ENCODE measurements at places on chromosomes 6 and 20. TPM values are rescaled to one million over a fixed set of nuclear protein-coding genes. Genes with fewer than 3 reads are reported as not detected.

DNA sequence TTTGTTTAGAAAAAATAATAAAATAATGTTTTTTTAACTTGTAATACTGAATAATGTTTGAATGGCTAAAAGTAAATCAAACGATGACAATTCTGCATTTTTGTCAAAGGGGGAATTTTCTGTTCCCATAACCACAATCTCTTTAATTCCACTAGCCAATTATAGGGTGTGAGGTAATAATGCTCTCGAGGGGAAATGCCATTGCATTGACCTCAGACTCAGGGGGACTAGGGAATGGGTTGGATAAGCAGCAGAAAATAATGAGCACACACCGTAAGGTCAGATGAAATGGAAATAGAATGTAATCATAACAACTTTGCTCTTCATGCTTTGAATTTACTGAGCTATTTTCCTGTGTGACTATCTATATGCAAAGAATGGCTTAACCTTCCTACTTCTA is 584.7 kb downstream of the RFPL4B start:
- H3K4me3 ChIP-seq, result no peak overlapping the region
- DNase-seq, result peak; percentile 21
- peaks cover 6% of the 10 kb centered on the region for H3K4me1 ChIP-seq
- no peaks in the 10 kb centered on the region for H3K27me3 ChIP-seq
- H3K36me3 ChIP-seq, result no peaks in the 10 kb centered on the region

- no peak overlapping the region for H3K4me3 ChIP-seq
- no peak for DNase-seq
- no peaks in the 10 kb centered on the region for H3K36me3 ChIP-seq
- H3K27ac ChIP-seq, result no peak overlapping the region
- H3K27me3 ChIP-seq, result no peaks in the 10 kb centered on the region
- H3K4me1 ChIP-seq, result no peaks in the 10 kb centered on the region
These were observed 181.3 kb upstream of the KCNQ5 start for GRCh38 chr6:72440611-72441010.

GRCh38 chr6:75334266-75335040 is 49.9 kb upstream of the TMEM30A start:
- no peak overlapping the region for H3K27ac ChIP-seq
- H3K4me3 ChIP-seq, result no peak overlapping the region
- H3K27me3 ChIP-seq, result no peaks in the 10 kb centered on the region
- H3K36me3 ChIP-seq, result no peaks in the 10 kb centered on the region

CDH4 gene
- 1.6 TPM for total RNA-seq

GRCh38 chr20:12591949-12592470 is 416.8 kb upstream of the SPTLC3 start:
- DNase-seq, result no peak
- H3K27me3 ChIP-seq, result no peaks in the 10 kb centered on the region
- no peaks in the 10 kb centered on the region for H3K4me1 ChIP-seq
- H3K27ac ChIP-seq, result no peak overlapping the region

- H3K27ac ChIP-seq, result peak within 1 kb of the TSS; percentile 84
- H3K36me3 ChIP-seq, result no peaks in the 10 kb centered on the region
- H3K4me3 ChIP-seq, result peak within 1 kb of the TSS; percentile 92
- peak; percentile 74 for DNase-seq
These were observed at the start of gene CD2AP for GRCh38 chr6:47477497-47478232. Gene CD2AP, plus strand, starts transcription at chr6:47477789. Its CDS starts 456 bp downstream, at chr6:47478245.

DNA sequence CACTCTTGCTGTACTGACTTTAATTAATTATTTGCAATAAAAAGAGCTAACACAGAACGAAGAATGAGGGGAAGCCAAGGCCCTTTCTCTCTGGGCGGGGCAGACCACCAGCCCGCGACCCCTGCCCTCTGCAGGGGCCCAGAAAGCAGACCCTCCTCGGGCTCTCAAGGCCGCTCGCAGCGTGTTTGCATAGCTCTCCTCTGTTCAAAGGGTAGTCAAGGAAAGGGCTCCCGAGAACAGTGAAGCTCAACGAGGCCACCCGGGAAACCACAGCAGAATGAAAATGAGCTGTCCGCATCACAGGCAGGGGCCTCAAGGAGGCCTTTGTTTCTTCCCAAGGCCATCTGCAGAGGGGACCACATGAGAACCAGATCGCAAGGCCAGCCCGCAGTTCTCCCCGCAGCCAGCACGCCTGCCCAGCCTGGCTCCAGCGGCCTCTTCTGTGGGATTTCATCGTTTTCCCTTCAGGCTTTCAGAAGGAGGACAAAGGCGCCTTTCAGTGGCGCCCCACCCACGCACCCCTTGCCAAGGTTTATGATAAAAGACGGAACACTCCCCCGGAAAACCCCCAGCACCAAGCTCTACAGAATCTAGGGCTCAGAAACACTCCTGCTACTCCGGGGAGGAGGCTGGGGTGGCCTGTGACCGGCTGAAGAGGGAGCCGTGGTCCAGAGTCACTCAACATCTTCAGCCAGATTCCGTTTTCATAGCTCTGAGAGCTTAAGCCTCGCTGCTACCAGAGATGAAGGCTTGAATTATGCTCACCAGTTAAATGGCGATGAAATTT is 25.3 kb downstream of the ACSS1 start:
- H3K27ac ChIP-seq, result no peak overlapping the region
- H3K4me1 ChIP-seq, result no peaks in the 10 kb centered on the region
- DNase-seq, result no peak
- H3K36me3 ChIP-seq, result no peaks in the 10 kb centered on the region

COL11A2 gene
- under 0.01 TPM for total RNA-seq

DNA sequence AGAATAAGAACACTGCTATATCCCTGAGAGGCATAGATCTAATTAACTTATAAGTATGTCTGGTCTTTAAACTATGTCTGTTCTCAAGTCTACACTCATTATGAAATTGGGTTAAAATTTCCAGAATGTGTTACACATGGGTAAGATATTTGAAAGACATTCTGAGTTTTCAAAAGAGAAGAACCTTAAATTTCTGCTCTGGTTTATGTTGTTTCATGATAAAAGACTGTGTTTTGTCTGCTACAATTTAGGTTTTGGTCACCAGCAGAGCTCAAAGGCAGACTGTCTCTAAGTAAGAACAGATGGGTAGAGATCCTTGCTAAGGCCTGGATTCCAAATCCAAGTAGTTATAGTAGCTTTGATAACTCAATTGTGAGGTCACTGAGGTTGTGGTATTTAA is 6.0 kb downstream of the STMND1 start:
- no peak overlapping the region for H3K4me3 ChIP-seq
- H3K27me3 ChIP-seq, result peaks cover 7% of the 10 kb centered on the region
- H3K36me3 ChIP-seq, result no peaks in the 10 kb centered on the region

GRCh38 chr6:125804264-125804663 is 13.5 kb downstream of the NCOA7 start:
- H3K4me1 ChIP-seq, result peaks cover 9% of the 10 kb centered on the region
- no peaks in the 10 kb centered on the region for H3K27me3 ChIP-seq
- no peak overlapping the region for H3K27ac ChIP-seq

DNA sequence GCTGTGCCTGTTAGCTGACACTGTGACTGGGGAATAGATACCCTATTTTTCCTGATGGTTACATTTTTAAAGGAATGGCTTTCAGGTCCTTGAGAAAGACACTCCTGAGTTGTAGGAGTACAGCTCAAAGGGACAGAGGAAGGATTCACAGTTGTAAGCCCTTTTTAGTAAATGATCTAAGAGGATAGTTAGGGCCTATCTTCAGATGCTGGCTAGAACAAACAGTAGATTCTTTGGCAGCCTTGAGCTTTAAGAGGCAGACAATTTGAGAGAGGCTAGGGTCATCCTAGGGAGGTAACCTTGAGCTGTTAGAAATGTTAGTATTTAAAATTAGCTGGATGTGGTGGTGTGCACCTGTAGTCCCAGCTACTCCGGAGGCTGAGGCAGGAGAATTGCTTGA is 111.5 kb downstream of the ZFAND3 start:
- no peak for DNase-seq
- H3K27ac ChIP-seq, result peak overlapping the region; percentile 31
- H3K27me3 ChIP-seq, result no peaks in the 10 kb centered on the region
- no peak overlapping the region for H3K4me3 ChIP-seq
- no peaks in the 10 kb centered on the region for H3K36me3 ChIP-seq

CAGE1 gene
- total RNA-seq, result not detected

RSPO4 gene
- not detected for total RNA-seq

- no peak overlapping the region for H3K4me3 ChIP-seq
- H3K27ac ChIP-seq, result peak overlapping the region; percentile 93
- H3K36me3 ChIP-seq, result no peaks in the 10 kb centered on the region
- H3K27me3 ChIP-seq, result no peaks in the 10 kb centered on the region
- peaks cover 16% of the 10 kb centered on the region for H3K4me1 ChIP-seq
- DNase-seq, result peak; percentile 99
These were observed 45.6 kb upstream of the RAB23 start for GRCh38 chr6:57267586-57268293.

- no peaks in the 10 kb centered on the region for H3K36me3 ChIP-seq
- no peaks in the 10 kb centered on the region for H3K27me3 ChIP-seq
- no peaks in the 10 kb centered on the region for H3K4me1 ChIP-seq
- no peak overlapping the region for H3K4me3 ChIP-seq
- no peak for DNase-seq
These were observed 67.4 kb upstream of the TOP1 start for GRCh38 chr20:40961176-40961575.

RSPH9 gene
- total RNA-seq, result under 0.01 TPM

- H3K27ac ChIP-seq, result no peak overlapping the region
- H3K27me3 ChIP-seq, result no peaks in the 10 kb centered on the region
- H3K4me3 ChIP-seq, result no peak overlapping the region
- no peaks in the 10 kb centered on the region for H3K4me1 ChIP-seq
- H3K36me3 ChIP-seq, result no peaks in the 10 kb centered on the region
- peak; percentile 38 for DNase-seq
These were observed 143.0 kb upstream of the AHI1 start for GRCh38 chr6:135640449-135641111.

GRCh38 chr6:62803094-62803493 is 408.2 kb upstream of the FKBP1C start:
- H3K27ac ChIP-seq, result no peak overlapping the region
- H3K36me3 ChIP-seq, result no peaks in the 10 kb centered on the region
- no peaks in the 10 kb centered on the region for H3K27me3 ChIP-seq
- no peak overlapping the region for H3K4me3 ChIP-seq

DNA sequence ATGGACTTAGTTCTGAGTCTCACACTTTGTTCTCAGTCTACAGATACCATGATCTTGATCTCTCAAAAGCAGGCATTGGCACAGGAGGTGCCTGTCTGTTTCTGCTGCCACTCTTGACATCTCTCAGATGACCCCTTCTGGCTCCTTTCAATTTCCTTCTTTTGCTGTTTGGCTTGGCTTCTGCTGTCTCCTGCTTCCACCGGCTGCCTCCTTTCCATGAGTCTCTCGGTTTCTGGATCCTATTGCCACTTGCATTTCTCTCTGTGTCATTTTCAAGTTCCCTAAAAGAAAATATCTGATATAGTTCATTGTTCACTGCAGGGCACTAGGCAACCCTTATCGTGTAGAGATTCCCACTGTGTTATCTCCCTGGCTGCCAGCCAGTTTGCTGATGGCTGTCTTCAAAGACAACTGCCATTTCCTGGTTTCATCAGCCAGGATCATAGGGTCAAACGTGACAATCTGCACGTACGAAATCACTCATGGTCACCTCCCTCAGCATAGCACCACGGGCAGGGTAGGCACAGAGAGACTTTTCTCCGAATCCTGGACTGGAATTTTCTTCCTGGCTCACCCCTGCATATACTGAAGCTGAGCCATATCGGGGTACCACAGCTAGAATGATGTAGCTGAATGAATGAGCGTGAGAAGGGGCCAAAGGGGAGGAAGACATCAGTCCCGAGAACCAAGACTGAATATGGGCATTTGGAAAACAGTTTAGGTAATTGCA is 144.6 kb upstream of the TMEM170B start:
- DNase-seq, result no peak
- peaks cover 2% of the 10 kb centered on the region for H3K27me3 ChIP-seq
- H3K27ac ChIP-seq, result no peak overlapping the region
- peaks cover 8% of the 10 kb centered on the region for H3K4me1 ChIP-seq
- H3K4me3 ChIP-seq, result no peak overlapping the region
- no peaks in the 10 kb centered on the region for H3K36me3 ChIP-seq

- no peaks in the 10 kb centered on the region for H3K27me3 ChIP-seq
- no peaks in the 10 kb centered on the region for H3K36me3 ChIP-seq
- H3K27ac ChIP-seq, result no peak overlapping the region
- peaks cover 3% of the 10 kb centered on the region for H3K4me1 ChIP-seq
These were observed 20.8 kb downstream of the MOXD1 start for GRCh38 chr6:132380358-132381029.

DNA sequence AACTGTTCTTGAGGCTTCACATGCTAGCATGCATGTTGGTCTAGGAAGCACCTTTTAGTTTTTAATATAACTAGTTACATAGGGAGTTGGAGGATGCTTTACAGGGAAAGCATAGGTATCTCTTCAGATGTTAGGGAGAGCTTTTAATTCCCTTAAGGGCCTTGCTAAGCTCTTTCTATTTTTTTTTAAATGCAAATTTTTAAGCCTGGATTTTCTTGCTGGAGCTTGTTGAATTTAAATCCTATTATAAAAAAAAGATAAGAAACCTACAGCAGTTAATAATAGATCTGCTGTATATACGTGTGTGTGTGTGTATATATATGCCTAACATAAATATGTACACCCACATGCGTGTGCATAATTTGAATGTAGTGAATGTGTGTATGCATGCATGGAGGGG is 79.0 kb downstream of the FIG4 start:
- DNase-seq, result no peak
- peaks cover 11% of the 10 kb centered on the region for H3K4me1 ChIP-seq
- no peak overlapping the region for H3K4me3 ChIP-seq
- 0 out of 2 replicates have a peak, but pooled peaks cover 1% of the 10 kb centered on the region for H3K36me3 ChIP-seq
- no peak overlapping the region for H3K27ac ChIP-seq

- H3K27ac ChIP-seq, result no peak overlapping the region
- no peaks in the 10 kb centered on the region for H3K4me1 ChIP-seq
- no peaks in the 10 kb centered on the region for H3K27me3 ChIP-seq
- H3K36me3 ChIP-seq, result no peaks in the 10 kb centered on the region
- peak; percentile 4 for DNase-seq
These were observed 272.0 kb downstream of the PACRG start for GRCh38 chr6:162999575-163000285.

DNA sequence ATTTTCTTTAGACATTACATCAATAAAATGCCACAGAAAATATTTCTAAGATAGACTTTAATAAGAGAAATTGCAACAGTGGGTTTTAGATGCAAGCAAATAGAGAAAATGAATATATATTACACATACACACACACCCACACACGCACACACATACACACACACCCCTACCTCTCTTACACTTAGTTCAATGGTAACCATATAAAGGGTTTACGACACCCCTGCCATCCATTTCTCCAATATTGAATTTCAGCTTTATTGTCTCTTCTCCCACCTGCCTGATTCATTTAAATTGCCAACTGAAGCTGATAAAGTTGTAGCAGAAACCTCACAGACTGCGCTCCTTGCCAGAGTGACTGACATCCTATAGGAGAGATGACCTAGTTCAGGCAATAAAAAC is 154.6 kb downstream of the ADAT2 start:
- no peaks in the 10 kb centered on the region for H3K4me1 ChIP-seq
- H3K4me3 ChIP-seq, result no peak overlapping the region
- no peaks in the 10 kb centered on the region for H3K36me3 ChIP-seq
- H3K27ac ChIP-seq, result no peak overlapping the region
- DNase-seq, result no peak

- H3K4me1 ChIP-seq, result no peaks in the 10 kb centered on the region
- no peaks in the 10 kb centered on the region for H3K27me3 ChIP-seq
- DNase-seq, result no peak
- H3K4me3 ChIP-seq, result no peak overlapping the region
These were observed 302.1 kb downstream of the ZNF217 start for GRCh38 chr20:53291548-53291947.

All from IMR-90 (cell line).